Ureter (tissue), 1 donor: ENCODE measurements at places on chromosomes 2 and 18. TPM values are rescaled to one million over a fixed set of nuclear protein-coding genes. Genes with fewer than 3 reads are reported as not detected.

The TANC1 gene
- total RNA-seq, result 62.9 TPM

The C2orf78 gene
- not detected for total RNA-seq

The ALPI gene
- not detected for total RNA-seq

The ATP5MC3 gene
- 187 TPM for total RNA-seq

The MC4R gene
- total RNA-seq, result not detected

The AQP12A gene
- total RNA-seq, result not detected

The TWIST2 gene
- 12.9 TPM for total RNA-seq

The PPP1R1C gene
- total RNA-seq, result 2.0 TPM

The ATP8B1 gene
- 171 TPM for total RNA-seq
